ENCODE measurements at places on chromosomes 5 and 9.

GRCh38 chr5:5883562-5883961 is 461.1 kb downstream of the ICE1 start:
- no peak for DNase-seq

GRCh38 chr9:126531035-126531571 is 82.6 kb upstream of the LMX1B start:
- no peak for DNase-seq

- DNase-seq = no peak
These were observed 13.7 kb upstream of the ARAP3 start for GRCh38 chr5:141695627-141696215.

- DNase-seq = no peak
These were observed 29.8 kb downstream of the CORO2A start for GRCh38 chr9:98162613-98163012.

DNA sequence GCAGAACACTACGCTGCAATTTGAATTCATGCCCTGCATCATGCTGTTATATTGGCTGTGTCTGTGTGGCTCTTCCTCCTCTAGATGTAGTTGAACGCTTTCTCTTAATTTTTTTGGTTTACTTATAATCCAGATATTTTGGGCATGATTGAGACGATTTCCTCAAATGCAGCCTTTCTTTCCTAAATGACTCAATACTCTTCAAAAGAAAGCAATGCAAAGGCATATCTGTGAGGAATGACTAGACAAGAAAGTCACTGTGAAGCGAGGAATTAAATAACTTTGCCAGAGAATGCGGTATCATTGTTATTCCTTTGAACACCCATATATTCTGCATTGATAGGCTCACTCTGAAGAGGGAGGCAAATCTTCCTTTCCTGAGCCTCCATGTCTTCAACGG is 152.8 kb downstream of the YIPF5 start:
- no peak for DNase-seq

GRCh38 chr9:124623966-124624734 is 117.0 kb upstream of the NR5A1 start:
- DNase-seq = no peak
